8988T (cell line): ENCODE measurements at places on chromosomes 3 and 15.

DNA sequence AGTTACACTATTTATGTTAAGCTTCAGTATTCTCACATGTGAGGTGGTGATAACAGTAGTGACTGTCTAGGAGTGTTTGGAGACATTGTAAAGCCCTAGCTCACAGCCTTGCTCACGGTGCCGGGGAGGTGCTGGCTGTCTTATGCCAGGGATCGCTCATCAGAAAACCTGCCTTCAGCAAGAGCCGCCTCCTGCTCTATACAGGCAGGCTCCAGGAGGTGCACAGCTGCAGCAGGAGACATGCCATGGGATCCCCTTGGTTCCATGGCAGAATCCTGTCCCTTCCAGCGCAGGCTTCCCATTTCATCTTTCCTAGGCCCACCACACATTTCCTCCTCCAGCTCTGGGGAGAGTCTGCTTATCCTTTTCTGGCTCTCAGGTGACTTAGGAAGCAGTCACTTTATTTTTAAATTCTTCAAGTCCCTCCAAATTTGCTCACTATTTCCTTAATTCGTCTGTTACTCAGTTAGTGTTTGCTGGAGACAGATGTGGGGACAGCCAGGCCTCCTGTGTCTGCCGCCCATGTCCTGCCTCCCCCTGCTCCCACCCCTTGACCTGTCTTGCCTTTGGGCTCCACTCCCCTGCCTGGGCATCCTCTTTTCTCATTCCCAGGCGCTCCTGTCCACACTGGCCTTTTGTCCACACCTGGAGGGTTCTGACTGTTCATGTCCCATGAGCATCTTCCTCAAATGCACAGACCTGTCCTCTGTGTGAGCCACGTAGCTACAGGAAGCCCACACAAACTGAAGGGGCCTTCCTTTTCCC lies 31.7 kb downstream of the SLCO2A1 start:
- no peak for DNase-seq

DNA sequence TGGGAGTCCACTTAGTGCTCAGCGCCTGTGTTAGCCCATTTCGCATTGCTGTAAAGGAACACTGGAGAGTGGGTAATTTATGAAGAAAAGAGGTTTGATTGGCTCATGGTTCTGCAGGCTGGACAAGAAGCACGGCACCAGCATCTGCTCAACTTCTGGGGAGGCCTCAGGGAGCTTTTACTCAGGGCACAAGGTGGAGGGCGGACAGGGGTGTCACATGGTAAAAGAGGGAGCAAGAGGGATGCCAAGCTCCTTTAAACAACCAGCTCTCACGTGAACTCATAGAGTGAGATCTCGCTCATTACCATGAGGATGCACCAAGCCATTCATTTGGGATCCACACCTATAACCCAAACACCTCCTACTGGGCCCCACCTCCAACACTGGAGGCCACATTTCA lies 181.4 kb upstream of the TLE3 start:
- DNase-seq, result no peak

DNA sequence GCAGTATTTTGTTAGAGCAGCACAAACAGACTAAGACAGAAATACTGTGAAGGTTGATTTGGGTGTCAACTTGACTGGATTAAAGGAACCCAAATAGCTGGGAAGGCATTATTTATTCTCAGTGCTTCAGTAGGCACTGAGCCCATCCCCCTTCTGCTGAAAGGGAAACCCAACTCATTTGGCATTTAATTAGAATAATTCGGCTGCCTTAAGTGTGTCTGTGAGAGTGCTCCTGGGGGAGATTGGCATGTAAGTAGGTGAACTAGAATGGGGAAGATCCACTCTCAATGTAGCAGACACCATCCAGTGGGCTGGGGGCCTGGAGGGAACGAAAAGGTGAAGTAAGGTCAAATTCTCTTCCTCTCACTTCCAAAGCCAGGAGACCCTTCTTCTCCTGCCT lies 20.5 kb upstream of the SLCO3A1 start:
- no peak for DNase-seq

DNA sequence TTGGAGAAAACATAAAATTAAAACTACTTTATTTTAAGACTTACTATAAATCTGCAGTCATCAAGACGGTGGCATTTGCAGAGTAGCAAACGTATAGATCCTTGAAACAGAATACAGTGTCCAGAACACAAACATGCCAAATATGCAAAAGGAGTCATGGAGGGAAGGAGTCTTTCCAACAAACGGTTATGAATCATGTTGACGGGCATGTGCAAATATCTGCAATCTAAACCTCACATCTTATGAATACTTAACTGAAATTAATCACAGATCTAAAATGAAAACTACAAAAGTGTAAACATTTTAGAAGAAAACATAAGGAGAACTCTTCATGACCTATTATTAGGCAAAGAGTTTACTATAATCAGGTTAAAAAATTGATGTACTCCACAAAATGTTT lies 69.4 kb downstream of the TFRC start:
- no peak for DNase-seq

- DNase-seq, result no peak
Observed at GRCh38 chr3:56994391-56994790, 66.1 kb upstream of the SPATA12 start.

GRCh38 chr3:52536369-52537164 lies at the start of gene UQCC5:
Gene UQCC5 (plus strand): TSS chr3:52536605. CDS start chr3:52536756, 151 bp downstream.
- peak; percentile 100 for DNase-seq

- DNase-seq, result no peak
Observed at GRCh38 chr15:89495638-89496145, 691 bp downstream of the RHCG start.

DNA sequence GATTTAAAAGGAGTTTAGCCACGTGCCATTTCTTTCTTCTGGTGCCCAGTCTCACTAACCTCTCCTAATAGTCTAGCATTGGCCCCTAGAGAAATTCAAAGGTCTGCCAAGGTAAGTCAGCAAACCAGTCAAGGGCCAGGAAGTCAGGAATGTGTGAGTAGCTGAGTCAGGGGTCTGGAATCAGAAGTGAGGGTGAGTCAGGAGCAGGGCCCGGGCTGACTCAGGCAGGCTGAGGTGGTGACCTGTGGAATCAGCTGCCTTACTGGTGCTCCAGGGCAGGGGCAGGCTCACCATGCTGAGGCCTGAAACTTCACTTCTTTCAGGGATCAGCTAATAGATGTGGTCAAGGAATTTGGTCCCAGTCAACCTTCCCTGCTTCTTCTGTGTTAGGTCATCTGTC lies 105.8 kb upstream of the MYZAP start:
- peak; percentile 50 for DNase-seq

DNA sequence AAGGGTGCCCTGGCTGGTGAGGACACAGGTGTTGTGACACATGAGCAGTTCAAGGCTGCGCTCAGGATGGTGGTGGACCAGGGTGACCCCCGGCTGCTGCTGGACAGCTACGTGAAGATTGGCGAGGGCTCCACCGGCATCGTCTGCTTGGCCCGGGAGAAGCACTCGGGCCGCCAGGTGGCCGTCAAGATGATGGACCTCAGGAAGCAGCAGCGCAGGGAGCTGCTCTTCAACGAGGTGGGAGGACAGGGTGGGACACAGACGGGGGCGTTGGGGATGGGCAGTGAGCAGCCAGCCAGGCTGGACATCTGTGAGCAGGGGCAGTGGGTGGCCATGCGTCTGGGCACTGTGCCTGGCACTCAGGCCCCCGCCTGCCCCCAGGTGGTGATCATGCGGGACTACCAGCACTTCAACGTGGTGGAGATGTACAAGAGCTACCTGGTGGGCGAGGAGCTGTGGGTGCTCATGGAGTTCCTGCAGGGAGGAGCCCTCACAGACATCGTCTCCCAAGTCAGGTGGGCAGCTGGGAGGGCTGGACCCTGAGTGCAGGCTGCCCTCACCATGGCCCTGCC lies 10.3 kb downstream of the ANKRD63 start:
- no peak for DNase-seq

GRCh38 chr3:113200351-113200750 lies 11.0 kb upstream of the BOC start:
- DNase-seq, result no peak

- DNase-seq, result no peak
Observed at GRCh38 chr15:56608993-56609392, 124.3 kb downstream of the ZNF280D start.

- DNase-seq, result no peak
Observed at GRCh38 chr15:60762638-60763037, 283.7 kb upstream of the ICE2 start.

DNA sequence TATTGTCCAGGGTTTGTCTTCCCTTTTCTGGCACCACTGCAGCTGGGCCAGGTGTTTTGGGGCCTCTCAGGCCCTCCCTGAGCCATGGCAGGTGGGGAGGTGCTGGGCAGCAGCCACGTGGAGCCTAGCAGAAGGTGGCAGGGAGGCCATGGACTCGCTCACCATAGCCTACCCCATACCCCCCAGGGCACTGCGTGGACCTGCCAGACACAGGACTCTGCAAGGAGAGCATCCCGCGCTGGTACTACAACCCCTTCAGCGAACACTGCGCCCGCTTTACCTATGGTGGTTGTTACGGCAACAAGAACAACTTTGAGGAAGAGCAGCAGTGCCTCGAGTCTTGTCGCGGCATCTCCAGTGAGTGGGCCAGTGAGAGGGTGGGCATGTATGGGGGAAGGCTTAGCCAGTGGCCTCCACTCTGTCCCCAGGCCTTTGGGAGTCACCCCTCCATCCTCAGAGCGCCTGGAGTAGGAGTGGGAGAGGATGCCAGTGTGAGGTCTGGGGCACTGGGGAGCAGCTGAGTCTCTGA lies 11.9 kb downstream of the SPINT1 start:
- DNase-seq, result no peak

DNA sequence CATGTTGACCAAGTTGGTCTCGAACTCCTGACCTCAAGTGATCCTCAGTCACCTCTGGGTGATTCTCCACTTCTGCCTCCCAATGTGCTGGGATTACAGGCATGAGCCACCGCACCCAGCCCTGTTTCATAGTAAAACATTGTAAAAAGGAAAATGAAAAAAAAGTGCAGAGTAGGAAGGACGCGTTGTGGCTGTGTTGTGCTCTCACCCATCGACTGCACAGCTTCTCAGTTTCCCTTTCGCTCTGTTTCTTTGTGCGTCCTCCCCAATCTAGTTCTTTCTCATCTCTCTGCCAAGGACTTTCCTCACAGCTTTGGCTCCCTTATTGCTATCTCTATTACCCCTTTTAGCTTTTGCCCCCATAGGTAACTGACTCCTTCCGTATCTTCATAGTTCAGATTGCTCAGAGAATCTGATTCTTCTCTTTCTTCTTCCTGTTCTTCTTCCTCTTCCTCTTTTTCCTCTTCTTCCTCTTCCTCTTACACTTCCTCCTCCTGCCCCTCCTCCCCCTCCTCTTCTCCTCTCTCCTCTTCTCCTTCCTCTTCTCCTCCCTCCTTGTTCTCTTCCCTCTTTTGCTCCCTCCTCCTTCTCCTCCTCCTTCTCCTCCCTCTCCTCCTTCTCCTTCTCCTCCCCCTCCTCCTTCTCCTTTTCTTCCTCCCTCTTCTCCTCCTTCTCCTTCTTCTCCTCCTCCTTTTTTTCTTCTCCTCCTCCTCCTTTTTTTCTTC lies 81.1 kb upstream of the VGLL4 start:
- no peak for DNase-seq

DNA sequence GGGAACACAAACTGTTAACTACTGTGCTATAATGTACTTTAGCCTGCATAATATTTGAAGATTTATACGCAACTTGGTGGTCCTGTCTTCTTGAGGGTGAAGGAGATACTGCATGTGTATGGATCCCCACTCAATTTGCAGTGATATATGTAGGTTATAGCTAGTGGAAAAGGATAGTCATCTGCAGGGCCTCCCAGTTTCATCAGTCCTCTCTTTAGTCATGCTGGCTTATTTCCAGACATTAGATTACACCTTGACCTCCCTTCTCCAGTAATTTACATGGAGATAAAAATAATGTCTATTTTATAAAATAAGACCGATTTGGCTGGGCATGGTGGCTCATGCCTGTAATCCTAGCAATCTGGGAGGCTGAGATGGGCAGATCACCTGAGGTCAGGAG lies 3.7 kb downstream of the NR1D2 start:
- DNase-seq, result no peak

DNA sequence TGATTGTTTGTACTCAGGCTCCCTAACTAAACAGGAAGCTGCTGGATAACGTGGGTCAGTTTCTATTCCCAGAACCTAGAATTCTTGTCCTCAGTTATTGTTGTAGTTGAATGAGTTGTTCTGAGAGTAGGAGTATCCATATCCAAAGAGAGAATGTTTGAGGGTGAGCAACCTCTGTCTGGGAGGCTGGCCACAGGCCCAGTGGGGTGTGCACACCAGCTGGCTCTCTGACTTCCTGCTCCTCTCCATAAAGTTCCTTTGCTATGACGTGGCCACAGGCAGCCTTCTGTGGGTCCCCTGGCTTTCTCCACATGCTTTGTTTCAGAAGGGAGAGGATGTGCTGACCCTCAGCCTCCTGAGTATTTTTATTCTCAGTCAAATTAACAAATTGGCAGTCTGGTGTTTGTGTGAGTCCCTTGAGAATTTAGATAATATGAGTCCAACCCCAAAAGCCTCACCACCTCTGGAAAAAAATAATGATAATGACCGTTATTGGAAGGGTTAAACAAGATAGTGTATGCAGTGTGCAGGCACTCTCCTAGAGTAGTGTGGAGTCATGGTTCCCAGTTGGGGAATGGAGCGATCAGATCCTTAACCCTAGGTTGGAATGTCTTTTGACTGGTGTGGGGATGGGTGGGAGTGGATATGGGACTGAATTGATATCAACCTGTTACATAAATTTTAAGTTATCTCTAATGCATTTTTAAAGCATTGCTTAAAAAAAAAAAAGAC lies 47.6 kb upstream of the MED12L start:
- peak; percentile 22 for DNase-seq

- DNase-seq, result no peak
Observed at GRCh38 chr3:15523660-15524417, 2.3 kb upstream of the COLQ start.

DNA sequence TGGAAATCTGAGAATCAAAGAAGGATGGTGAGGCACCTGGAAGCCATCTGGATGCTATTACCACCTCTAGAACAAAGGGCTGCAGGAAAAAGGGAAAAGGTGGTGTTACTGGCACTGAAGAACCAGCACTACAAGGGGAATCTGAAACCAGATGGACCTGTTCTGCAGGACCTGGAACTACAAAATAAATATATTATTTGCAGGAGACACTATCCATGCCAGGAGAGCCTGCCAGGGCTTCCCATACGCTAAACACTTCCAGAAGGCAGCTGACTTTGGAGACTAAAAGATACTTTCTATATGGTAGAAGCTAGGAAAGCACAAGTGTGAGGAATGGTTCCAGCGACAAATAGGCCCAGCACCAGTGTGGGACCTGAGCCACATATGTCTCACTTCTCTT lies 83.4 kb upstream of the POU1F1 start:
- no peak for DNase-seq

DNA sequence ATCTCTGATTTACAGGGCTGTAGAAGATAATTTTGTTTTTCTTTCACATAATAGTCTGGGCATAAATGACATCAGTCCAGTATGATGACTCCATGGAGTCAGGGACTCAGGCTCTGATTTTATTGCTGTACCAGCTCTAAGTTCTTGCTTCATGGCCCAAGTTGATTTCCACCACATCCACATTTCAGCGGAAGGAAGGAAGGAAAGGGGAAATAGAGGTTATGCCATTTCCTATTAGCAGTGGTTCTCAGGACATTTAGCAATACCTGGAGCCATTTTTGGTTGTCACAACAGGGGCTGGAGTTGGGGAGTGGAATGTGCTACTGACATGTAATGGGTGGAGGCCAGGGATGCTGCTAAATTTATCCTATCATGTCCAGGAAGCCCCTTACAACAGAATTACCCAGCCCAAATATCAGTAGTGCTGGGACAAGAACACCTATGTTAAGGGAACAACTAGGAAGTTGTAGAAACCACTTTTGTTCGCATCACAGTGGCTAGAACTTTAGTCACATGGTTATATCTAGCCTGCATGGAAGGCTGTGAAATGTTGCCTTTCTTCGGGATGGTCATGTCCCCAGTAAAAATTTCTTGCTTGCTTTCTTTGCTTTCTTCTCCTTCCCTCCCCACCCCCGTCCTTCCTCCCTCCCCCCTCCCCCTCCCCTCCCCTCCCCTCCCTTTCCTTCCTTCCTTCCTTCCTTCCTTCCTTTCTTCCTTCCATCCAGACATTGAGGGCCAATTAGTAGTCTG lies 42.1 kb downstream of the OXSR1 start:
- DNase-seq, result no peak
